NCI-H1105 (cell line): ENCODE measurements at places on chromosomes 5 and 9.

DNA sequence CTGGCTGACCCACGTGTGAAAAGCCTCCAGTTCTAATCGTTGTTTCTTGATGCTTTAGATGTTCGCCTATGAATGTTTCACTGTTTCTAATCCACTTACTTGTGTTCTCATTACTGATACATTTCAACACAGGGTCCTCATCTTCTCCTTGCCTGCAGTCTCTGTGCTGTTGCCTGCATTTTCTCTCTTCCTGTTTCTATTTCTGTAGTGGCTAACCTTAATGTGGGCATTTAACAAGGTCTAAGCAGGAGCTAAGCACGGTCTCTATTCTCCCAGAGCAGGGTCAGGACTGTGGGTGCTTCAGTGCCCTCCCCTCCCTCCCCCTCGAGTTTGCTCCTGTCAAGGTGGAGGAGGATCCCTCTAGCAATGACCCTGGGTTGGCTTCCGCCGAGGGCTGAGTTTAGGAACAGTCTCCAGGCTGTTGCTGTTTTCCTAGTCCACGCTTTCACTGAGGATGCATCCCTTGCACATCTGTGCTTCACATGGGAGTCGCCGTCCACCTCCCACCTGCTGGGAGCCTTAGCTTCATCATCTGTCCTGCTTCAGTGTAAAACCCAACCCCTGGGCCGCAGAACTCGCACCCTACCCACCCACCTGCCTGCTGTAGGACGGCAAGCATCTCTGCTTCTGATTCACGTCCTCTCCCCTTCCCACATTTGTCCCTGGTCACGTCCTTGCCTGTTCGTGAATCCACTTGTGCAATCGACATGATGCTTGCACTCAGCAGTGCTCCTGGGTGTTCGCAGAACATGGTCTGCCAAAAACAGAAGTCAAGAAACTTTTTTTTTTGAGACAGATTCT lies 2.4 kb upstream of the EXOC3 start:
- no peak for DNase-seq

- DNase-seq: no peak
Measured at GRCh38 chr5:74334762-74335384, 305.7 kb downstream of the ENC1 start.

DNA sequence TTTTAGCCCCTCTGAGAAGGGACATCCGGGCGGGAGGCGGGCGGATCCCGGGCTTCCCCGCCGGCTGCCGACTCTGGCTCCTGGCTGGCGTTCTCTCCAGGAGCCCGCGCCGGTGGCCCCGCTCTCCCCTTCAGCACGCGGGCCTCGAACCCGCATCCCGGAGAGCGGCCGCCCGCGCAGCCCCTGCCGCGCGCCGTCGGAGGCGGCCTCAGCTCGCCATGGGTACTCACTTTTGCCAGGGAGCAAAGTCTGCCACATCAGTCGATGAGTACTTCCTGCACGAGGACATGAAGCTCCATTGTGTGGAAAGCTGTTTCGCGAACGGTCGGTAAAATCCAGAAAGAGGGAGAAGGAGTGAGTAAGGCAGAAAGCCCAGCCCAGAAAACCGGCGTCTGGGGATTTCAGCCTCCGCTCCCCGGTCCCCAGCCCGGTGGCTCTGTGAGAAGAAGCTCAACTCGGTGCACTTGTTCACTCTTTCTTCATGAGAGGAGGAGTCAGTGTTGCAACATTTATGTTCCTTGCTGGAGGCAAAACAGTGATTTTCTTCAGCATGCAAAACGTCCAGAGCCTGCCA lies at the start of gene PRLR:
PRLR (minus strand) TSS at position 450 of the 574 bp plus-strand sequence. CDS start 140,867 bp downstream, outside the sequence.
- no peak for DNase-seq

- peak; percentile 67 for DNase-seq
Measured at GRCh38 chr5:98535901-98536300, 237.6 kb upstream of the RGMB start.

GRCh38 chr9:113520109-113520642 lies 56.6 kb downstream of the RGS3 start:
- DNase-seq: no peak

DNA sequence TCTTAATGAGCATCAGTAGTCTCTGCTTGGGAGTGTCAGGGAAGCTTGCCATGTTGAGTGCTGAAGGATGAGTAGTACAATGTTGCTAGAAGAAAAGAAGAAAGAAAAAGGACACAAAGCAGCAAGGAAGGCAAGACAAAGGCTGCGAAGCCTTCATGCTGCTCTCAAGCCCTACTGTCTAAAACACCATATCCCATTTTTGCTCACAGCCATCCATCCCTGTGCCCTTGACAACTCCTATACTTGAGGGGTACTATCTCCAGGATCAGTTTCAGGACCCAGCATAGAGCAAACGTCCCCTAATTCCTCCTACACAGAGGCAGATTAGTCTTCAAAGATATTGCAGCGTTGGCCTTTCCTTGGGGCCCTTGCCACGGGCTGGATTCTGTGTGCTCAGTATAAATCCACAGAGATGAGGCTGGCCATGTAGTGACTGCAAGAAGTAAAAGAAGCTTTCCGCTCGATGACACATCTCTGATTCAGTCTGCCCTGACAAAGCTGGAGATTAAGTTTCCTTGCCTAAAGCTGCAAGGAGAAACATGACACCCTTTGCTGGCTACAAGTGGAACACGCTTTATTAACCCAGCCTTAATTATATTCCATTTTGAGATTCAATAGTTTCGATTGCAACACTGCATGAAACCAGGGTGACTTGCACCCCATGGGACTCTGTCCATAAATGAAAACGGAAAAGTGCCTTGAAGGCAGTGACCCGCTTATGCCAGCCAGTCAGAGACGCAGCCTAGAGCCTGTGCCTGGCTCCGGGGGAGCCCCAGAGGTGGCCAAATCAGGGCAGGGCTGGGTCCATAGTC lies 304.6 kb downstream of the ACTL7B start:
- no peak for DNase-seq

DNA sequence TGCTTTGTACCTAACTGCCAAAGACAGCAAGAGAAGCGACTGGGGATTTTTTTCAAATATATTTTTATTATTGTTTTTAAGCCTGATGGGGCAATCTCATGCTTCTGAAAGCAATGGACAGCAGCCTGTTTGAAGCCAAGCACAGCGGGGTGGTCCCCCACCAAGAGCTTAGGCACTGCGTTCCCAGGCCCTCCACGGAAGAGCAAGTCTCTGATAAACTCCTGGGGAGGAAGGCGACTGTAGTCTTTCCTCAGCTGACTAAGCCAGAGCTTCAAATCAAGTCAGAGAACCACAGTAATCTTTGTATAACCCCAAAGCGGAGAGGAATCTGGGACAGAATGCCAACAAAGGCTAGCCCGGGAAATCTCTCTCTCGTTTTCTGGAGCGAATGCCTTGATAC lies 54.4 kb downstream of the ARSB start:
- no peak for DNase-seq
